ENCODE measurements at places on chromosomes 13 and 19.

DNA sequence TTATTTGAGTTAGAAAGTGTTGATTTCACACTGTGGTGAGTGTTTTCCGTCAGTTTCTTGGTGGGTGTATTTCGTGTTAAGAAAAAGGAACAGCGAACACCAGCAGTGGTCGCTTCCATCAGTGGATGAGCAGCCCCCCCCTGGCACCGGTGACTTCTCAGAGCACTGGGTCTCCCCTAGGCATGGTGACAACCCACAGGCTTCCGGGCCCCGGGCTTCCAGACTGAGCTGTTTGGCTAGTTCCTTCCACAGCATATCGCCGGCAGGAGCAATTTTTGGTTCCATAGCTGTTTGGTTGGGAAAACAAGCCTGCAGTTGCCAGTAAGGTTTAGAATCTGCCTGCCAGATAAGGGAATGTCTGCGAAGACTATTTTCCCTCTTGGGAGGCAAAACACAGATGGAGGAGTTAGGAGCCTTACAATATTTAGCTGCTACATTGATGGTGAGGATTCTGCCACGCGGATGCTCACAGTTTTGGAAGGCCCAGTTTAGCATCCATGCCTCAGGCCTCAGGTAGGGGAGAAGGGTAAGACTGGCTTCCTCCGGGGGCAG is 18.7 kb upstream of the ZNF536 start:
- no peak for DNase-seq

- no peak for DNase-seq
Measured at GRCh38 chr13:77745784-77746183, 48.3 kb downstream of the SLAIN1 start.

DNA sequence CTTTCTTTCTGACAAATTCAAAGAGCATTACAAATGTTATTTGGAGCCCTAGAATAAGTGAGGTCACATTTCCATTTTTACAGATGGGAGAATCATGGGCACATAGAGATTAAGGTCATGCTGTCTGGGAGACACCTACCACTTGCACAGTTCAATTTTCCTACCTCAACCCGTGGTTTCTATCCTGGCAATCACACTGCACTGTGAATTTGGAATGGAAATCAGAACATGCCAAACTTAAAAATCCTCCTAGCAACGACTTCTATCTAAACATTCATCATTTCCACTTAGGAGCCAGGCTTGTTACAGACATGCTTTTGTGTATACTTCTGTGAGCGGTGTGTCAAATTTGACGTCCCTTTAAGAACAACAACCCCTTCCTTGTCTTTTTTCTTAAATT is 251.5 kb downstream of the DNAJC15 start:
- DNase-seq = no peak

- no peak for DNase-seq
Measured at GRCh38 chr19:13795595-13796300, 505 bp downstream of the ZSWIM4 start.

All from activated CD4-positive, alpha-beta T cell treated with anti-CD3 and anti-CD28 coated beads for 1 hour (primary cell).